Transverse colon (tissue), 4 donors: ENCODE measurements at places on chromosomes 1 and 21. TPM values are rescaled to one million over a fixed set of nuclear protein-coding genes. Genes with fewer than 3 reads are reported as not detected.

The NSUN4 gene
- 19.7 TPM for total RNA-seq

The ANKRD65 gene
- total RNA-seq = 4.5 TPM

GRCh38 chr1:19044975-19045831, 88.7 kb upstream of the IFFO2 start:
- no peak for DNase-seq

DNA sequence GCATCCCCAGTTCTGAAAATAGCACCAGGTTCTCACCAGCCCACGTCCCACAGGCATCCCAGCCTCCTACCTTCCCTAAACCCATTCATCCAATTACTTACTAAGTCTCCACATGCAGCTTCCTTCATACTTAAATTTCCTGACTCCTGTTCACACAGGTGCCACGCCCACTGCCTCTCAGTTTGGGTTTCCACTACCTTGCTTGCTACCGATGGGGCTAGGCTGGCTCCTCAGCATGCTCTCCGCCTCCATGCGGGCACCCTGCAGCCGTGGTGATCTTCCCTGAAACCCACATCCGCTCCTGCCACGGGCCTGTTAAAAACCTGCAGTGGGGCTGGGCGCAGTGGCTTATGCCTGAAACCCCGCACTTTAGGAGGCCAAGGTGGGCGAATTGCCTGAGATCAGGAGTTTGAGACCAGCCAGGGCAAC, 70.4 kb upstream of the ANGPTL1 start:
- DNase-seq = no peak

- peak; percentile 80 for DNase-seq
Measured at GRCh38 chr1:84847253-84848250, 45.5 kb downstream of the LPAR3 start.

The SLC5A9 gene
- 2.2 TPM for total RNA-seq

DNA sequence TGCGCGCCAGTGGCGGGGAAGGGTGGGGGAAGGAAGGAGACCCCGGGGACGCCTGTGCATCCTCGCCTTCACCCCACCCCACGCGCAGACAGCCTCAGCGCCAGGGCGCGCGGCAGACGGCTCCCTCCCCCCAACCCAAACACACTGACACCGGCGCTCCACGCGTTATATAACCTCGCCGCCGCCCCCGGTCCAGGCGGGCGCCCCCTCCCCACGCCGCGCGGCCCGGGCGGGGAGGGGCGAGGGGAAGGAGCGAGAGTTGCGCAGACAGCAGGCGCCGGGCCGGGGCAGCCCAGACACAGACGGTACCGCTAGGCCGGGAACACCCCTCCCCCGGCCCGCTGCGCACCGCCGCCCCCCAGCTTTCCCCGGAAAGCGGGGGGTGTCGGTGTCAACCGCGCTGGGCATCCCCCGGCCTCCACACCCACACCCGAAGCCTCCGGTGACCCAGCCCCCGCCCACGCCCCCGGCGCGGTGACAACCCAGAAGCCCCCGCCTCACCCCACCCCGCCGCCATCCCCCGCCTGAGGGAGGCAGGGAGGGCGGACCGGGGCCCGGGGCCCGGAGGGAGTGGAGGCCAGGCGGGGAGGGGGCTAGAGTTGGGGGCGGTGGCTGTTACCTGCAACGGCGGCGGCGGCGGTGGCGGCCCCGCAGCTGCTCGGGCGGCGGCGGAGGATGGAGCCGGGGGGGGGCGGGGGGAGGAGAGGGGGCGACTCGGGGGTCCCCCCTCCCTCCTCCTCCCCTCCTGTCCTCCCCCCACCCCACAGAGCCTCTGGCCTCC, 432 bp downstream of the AKT3 start:
- DNase-seq = peak; percentile 41

DNA sequence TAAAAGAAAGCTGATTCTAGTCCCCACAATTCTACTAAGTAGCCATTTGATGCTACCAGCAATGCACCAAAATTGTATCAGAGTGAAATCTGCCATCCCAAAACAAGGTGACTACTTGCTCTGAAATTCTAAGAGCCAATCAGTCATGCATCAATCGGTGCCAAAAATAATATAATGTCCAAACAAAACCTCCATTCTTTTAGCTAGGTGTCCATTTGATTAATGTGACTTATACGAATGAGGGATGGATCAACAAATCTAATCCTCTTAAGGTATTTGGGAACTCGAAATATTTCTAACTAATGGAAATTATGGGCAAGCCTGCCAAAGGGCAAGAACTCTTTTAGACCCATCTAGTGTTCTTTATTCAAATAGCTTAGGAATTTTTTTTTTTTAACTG, 66.4 kb upstream of the NEK2 start:
- no peak for DNase-seq

GRCh38 chr1:56545711-56546110, 33.7 kb downstream of the PLPP3 start:
- DNase-seq = no peak

The REN gene
- total RNA-seq = 2.7 TPM

The FMO5 gene
- 57.6 TPM for total RNA-seq

DNA sequence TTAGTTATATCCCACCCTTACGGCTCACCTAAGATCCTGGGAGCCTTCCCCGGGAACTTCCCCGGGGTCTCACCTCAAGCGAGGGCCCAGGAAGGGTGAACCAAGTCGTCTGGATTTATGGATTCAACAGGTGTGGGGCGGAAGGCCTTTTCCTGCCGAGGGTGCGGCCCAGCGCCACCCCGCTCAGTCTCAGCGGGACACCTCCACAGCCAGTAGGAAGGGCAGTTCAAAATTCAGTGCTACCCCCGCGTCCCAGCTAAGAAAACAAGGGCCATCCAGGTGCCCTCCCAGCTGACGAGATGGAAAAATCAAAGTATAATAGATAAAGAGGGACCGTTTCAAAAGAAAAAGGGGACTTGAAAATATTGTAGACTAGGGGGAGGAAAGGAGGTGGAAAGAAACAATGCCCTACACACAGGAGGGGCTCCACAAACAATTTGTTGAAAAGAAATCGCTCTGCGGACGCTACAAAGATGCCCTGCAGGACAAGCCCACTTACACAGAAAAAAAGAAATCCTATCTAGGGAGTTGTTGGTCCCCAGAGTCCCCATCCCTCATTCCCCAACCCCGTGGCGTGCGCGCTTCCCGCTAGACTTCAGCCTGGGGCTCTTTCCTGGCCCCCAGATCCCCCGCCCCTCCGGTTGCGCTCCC, 1.3 kb downstream of the SLC2A1 start:
- DNase-seq = peak; percentile 67

DNA sequence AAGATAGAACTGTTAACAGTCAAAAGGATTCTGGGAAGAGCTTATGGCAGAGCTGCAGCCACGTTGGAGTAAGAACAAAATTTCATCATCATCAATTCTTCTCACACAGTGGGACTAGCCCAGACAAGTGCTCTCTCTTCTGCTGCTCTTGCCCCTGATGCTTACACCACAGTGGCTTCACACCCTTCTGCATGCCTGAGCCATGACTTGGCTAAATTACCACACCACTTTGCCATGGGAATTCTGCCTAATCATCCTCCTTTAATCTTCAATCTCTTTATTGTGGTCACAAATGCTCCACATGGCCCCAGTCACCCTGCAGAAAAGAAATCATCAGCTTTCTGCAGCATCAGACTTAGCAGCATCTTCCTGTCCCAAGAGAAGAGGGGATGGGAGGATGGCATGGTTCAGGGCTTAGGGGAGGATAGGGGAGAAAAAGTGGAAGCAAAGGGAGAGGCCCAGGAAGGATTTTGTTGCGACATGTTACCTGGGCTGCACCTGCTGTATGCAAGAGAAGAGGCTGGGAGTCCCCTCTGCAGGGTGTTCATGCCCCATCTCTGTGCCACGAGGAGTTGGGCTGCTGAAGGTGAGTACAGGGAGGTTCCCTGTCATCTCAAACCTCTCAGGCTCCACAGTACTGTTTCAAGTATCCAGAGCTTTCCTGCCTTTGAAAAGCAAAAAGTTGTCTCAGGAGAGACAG, 9.0 kb upstream of the RPTN start:
- no peak for DNase-seq

GRCh38 chr1:48058135-48059025, 61.2 kb upstream of the TRABD2B start:
- no peak for DNase-seq

DNA sequence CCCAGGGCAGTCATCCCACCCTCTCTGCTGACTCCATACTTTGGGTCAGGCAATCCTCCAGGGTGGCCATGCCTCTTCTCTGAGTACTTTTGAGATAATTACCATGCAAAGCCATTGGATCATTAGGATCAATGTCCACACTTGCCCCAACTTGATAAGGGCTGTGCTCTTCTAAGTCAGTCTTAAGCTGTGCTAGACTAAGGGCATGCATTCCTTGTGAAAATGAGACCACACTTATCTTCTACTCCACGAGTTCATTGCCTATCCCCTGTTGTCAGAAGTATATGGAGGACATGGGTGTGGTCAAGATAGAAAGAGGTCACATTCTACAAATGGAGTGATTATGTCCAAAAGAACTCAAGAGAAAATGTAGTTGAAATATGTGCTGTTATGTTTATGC, 18.9 kb upstream of the SSX2IP start:
- no peak for DNase-seq

GRCh38 chr1:202952818-202953217, 5.3 kb downstream of the ADIPOR1 start:
- peak; percentile 38 for DNase-seq

DNA sequence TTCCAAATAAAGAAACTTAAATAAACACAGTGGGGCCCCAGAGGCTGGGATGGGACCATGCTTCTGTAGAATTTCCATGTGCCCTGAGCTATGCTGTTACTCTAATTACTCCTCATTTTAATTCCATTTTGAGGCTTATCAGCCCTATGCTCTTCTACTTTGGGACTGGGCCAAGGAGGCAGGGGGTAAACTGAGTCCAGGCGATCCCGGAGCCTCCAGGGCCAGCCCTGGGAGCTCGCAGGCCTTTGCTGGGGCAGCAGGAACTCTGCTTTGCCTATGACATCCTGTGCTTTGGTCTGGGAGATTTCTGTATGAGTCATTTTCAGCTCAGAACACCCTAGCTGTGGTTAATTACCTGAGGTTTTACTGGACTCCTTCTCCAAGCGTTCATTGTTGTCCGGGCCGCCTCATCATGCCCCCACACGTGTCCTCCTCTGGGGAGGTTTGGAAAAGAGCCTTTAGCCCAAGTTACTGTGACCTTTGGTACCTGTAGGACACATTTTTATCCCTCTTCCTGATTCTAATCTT, 95.7 kb downstream of the RHOU start:
- no peak for DNase-seq
